ENCODE measurements at places on chromosomes 2 and 18.

DNA sequence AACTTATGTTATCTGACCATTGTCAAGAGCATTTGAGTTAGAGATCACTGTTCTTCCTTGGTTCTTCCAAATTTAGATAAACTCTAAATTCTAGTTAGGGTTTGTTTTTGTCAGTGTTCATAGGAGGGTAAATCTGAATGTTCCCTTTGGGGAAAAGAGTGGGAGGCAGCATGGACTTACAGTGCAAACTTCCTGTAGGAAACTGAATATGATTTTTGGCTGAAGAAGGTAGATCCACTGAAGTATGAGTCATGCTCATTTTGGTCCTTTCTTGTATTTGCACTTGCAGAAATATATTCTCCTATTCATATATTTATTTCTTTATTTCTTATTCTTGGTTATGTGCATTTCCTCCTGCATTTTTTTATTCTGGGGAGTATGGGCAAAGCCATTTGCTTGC lies 27.3 kb downstream of the CCDC85A start:
- no peak for DNase-seq

DNA sequence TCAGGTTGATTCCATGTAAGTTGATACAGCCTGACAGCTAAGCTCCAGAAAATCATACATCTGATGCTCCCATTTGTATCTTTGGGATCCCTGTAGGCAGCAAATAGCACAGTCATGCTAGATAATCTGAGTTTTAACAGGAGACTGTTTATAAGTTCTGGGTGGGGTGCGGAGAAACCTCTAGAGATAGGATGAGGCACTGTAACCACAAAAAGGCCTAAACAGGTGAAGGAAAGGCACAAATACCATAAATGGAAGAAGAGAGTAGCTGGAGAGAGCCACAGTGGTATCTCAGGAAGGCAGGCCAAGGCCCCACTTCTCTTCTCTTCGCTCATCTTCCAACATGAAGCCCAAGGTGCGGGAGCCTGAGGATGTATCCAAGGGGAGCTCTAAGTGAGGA lies 18.1 kb upstream of the B4GALT6 start:
- no peak for DNase-seq

- peak; percentile 43 for DNase-seq
These were observed 50.2 kb upstream of the ANKRD44 start for GRCh38 chr2:197360744-197361156.

- no peak for DNase-seq
These were observed 9.1 kb downstream of the ITM2C start for GRCh38 chr2:230873661-230874401.

DNA sequence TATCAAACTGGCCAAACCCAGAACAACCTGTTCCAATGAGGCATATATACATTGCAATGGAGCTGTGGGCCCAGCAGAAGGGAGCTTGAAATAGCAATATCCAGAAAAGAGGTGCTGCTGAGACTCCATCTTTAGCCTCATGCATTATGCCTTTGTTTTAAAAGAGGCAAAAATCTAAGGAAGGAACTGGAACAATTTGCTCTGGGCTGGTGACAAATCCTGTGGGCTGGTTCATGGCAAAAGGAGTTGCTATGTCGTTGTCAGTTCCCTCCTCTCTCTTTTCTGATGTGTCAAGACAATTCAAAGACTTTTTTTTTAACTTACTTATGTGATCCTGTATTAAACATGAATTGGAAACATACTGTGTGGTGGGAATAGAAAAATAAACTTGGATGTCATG lies 124.2 kb upstream of the FSHR start:
- no peak for DNase-seq

DNA sequence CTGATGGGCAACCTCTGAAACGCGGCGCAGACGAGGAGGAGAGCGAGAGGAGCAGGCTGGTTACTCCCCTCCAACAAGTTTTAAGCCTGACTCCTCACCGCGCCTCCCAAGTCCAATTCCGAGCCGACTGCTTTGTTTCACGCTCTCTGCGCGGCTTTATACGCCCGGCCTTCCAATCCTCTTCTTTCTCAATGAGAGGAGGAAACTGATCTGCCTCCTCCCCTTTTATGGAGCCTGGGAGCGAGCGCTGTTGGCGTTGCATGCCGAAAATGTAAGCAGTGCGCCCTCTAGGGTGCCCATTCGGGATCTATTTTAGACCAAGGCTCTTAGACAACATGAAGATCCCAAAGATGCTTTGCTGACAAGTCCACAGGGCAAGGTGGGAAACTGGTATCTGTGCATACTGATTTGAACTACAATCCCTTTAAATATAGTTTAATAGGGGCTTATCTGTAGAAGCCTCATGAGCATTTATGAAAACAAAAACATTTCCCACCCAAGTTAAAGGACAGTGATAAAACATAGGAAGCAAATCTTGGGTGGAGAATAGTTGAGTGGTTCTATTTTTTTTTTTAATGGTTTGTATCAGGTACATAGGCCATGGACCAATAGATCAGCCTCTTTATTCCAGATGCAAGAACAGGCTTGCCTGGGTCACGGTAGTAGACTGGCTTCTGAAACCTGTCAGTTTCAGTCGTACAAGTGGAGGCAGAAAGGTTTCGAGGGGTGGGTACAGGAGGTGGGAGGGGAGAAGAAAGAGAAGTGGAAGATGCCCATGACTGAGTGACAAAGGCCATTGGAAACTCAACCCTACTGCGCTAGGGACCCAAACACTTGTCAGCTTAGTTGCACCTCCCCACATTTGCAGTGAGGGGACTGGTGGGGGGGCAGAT lies at the start of gene RND3:
TSS of gene RND3 (minus strand) at position 131 of the 893 bp plus-strand sequence. CDS start 250 bp downstream, outside the sequence.
- peak; percentile 100 for DNase-seq

DNA sequence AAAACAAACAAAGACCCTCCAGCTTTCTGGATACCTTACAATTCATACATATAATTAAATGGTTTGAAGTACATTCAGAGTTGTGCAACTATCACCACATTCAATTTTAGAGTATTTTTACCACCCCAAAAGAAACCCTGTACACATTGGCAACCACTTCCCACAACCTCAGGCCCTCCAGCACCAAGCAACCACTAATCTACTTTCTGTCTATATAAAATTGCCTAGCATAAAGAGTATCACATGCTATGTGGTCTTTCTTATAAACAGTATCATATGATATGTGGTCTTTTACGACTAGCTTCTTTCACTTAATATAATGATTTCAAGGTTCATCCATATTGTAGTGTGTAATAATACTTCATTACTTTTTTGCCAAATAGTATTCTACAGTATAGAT lies 7.3 kb downstream of the IER3IP1 start:
- DNase-seq: no peak

Data from ELR (cell line).